ENCODE measurements at places on chromosomes 12 and 14.

- no peak for DNase-seq
Measured at GRCh38 chr12:115172521-115172920, 488.5 kb upstream of the TBX3 start.

GRCh38 chr14:95956601-95957460, 80.2 kb downstream of the TUNAR start:
- no peak for DNase-seq

- DNase-seq, result no peak
Measured at GRCh38 chr14:63890553-63890952, 37.7 kb downstream of the SYNE2 start.

DNA sequence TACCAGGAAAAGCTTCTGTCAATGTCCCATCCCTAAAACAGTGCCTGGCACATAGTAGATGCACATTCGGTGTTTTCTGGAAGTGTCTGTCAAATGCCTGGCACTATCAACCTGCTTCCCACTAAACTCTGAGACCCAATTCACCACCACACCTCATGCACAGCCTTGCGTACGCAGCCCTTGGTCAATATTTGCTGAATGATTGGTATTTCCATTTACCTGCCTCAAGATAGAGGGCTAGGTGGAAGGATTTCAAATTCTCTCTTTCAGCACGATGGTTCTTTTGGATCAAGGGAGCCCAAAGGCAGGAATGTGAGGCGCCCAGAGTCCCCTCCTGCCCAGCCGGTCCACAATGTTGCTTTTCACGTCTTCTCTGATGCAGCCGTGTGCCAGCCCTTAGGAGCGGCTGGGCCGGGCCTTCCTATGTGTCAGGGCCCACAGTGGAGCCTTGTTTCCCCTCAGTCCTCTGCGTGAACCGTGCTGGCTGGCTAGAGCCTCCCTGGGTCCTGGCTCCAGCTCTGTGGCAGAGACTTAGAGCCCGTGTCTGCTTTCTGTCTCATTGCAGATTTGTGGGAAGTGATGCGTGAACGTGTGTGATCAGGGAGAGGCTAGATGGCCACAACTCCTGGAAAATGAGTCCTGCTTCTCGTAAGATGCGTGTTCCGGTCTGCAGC, 99.9 kb upstream of the RFLNA start:
- DNase-seq, result no peak

DNA sequence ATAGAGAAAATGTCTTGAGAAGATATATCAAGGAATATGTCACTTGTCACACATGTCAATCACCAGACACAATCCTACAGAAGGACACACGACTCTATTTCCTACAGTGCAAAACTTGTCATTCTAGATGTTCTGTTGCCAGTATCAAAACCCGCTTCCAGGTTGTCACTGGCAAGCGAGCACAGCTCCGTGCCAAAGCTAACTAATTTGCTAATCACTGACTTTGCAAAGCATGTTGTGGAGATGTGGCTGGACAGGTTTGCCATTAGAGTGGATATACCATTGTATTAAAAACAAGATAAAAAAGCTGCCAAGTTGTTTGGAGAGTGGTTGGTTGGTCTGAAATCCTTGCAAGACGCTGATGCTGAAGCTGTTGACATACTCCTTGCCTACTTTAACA, 7.9 kb upstream of the SGPP1 start:
- DNase-seq, result no peak

DNA sequence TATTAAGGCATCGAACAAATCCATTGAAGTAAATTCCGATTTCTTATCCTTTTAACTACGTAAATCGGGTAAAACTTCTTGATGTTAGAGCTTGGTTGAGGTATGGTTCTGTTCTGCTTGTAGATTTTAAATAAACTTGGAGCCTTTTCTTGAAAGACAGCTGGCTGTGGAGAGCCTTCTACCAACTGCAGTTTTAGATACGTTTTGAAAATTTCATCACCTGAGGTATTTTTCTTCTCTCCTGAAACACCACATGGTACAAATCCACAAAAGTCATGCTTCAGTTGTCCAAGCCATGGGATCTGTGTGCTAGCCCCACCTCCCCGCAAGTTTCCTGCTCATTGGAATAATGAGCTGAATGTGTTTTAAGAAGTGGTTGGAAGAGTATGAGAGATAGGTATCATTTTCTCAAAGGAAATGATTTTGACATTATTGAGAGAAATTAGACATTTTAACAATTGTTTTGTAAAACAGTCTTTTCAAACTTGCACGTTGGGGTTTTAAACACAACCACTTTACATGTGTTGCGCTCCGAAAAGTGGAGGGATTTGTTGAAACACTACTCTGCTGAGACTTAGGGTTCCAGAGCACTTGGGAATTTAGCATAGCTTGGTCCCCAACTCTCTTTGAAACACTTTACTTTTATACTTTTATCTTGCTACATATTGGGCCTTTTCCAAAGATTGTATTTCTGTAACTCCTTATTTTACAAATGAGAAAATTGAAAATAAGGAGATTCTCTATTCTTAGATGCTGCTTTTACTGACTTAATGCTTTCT, 1.4 kb downstream of the PPM1A start:
- DNase-seq, result no peak

DNA sequence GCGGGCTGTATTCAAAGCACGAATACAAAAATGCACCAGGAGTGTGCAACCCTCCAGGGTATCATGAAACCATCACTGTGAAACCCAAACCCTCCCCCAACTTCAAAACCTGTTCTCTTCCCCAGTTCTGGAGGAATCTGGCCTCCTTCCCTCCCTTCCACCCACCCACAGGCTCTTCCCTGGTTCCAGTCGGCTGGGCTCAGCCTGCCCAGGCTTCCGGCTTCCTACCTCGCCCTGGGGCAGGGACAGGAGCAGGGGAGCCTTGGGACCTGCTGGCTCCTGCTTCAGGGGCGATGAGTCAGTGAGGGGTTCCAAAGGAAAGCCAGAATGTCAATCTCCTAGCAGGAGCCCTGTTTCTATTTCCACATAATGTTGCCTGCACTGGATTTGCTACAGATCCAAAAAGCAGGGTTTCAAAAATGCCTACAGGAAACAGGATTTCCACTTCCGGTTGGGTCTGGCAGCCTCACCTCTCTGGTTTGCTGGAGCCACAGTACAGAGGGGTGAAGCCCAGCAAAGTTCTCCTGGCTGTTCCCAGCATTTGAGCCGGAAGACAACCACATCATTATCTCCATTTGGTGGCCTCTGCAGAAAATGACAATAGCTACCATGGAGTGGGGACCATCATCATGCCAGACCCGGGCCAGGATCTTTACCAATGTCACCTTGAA, 278.3 kb downstream of the DPF3 start:
- DNase-seq, result no peak

- no peak for DNase-seq
Measured at GRCh38 chr12:47801170-47801903, 18.4 kb downstream of the HDAC7 start.

DNA sequence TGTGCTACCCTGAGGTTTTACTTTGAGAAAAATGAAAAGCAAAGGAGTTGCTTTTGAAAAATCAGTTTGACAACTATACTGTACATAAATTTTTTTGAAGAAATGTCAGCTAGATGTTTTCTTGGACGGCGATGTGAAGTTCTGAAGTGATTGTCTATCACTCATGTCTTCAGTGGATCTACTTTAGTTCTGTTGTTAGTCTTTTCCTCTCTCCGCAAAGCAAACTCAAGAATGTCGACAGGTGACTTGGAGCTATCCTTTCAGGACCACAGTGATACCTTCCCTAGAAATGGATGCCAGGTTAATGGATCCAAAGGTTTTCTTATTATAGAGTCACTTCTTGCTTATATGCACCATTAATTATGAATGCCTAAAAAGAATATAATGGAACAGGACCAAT, 1.2 kb downstream of the PTPRO start:
- no peak for DNase-seq

DNA sequence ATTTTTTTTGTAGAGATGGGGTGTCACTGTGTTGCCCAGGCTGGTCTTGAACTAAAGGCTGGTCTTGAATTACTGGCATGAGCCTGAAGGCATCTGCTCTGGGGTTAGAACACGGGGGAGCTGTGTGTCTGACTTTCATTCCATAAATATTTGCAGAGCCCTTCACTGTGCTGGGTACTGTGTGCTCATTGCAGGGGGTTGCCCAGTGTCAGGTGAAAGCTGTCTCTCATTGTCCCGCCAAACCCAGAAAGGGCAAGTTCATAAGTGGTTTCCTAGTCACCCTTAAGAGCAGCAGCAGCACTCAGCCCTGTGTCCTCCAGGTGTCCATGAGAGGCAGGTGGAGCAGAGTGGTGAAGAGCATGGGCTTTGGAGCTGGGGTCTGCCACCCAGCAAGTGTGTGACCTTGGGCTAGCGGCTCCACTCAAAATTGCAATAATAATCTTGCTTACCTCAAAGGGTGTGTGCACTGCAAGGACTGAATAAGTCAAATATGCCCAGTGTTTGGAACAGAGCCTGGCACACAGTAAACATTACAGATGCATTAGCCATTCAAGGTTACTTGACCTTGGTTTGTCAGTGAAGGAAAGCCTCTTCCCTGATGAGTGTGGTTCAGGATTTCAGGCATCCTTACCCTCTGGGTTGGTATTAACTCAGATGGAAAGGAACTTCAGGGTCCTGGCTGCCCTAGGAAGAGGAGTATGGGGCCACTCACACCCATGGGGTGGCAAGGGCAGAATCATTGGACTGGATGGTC, 4.4 kb upstream of the SMIM41 start:
- DNase-seq, result no peak

- no peak for DNase-seq
Measured at GRCh38 chr12:39617887-39618286, 1.7 kb downstream of the ABCD2 start.

- no peak for DNase-seq
Measured at GRCh38 chr12:68919581-68920239, 13.3 kb downstream of the CPM start.

DNA sequence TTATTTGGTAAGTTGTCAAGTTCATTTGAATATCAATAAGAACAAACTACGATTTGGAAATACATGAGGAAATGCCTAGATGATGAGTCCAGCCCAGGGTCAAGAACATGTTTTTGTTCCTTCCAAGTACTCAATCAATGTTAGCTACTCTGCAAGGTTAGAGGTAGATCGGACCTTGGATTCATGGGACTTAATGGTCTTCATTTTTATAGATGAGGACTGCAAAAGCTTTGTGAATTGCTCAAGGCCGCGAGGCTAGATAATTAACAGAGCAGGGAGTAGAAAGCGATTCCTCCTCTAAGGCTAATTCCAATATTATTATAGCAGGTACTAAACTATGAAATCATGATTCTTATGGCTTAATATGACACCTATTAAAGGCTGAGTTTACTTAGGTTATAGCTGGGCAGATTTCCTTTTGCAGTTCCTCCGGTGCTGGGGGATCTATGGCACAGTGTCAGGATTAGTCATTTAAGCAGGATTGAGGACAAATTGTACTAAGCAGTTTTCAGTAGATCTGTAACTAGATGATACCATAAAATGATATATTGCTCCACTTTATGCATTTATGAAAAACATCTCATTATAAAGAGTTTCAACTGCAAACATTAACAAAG, 19.8 kb downstream of the NR1H4 start:
- DNase-seq, result no peak

DNA sequence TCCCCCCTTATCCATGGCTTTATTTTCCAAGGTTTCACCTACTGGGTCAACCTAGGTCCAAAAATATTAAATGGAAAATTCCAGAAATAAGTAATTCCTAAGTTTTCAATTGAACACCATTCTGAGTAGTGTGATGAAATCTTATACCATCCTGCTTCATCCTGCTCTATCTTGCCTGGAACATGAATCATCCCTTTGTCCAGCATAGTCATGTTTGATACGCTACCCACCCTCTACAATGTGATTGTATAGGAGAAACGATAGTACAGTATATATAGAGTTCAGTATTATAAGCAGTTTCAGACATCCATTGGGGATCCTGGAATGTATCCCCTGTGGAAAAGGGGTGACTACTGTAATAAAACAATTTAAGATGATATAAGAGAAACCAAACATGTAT, 62.2 kb downstream of the IFNG start:
- DNase-seq, result no peak

GRCh38 chr14:76715101-76715500, 46.2 kb upstream of the VASH1 start:
- DNase-seq, result no peak

DNA sequence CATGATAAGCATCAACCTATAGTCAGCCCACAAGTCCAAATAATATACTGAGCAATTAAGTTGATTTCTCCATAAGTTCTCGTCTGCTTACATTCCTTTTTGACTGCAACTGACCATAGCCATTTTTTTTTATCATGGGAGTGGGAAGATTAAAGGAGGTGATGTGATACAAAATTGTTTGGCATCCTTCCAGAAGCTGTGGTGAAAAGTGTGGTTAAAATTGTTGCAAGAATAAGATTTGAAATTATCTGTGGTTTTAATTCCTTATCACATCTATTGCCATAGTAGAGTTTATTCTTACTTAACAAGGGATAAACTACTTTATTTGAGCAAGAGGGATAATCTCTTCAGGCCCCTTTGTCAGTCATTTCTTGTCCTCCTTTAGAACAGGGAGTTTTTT, 50.7 kb downstream of the LIN52 start:
- DNase-seq, result no peak

- no peak for DNase-seq
Measured at GRCh38 chr12:6775185-6776174, 3.2 kb downstream of the LAG3 start.

DNA sequence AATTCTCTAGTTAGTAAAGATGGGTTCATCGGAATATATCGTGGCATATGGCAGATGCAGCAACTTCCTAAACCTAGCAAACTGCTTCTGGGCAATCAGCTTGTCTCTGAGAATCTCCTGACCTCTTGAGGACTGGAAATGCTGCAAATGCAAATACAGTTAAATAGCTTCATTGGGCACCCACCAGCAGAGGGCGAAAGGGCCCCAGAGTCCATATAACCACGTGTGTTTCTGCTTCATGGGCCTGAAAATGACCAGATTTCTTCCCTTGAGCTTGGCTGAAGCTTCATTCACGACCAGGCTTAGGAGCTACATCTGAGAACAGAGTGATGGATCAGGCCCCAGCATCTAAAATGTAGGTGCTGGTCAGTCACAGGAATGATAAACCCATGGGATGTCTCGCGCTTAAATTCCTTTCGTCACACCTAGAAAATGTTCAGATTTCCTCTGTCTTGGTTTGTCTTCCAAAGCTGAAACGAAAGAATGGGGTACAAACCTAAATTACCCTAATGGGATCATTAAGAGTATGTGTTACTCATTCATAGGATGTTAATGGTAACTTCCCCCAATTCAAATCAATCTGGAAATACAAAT, 1482.5 kb upstream of the TMEM132C start:
- DNase-seq, result no peak
